ENCODE measurements at places on chromosomes 6 and 20.

DNA sequence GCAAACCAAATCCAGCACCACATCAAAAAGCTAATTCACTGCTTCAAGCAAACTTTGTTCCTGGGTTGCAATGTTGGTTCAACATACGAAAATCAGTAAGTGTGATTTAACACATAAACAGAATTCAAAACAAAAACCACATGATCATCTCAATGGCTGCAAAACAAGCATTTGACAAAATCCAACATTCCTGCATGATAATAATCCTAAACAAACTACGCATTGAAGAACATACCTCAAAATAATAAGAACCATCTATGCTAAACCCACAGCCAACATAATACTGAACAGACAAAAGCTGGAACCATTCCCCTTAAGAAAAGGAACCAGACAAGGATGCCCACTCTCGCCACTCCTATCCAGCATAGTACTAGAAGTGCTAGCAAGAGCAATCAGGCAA, 49.9 kb downstream of the RNGTT start:
- DNase-seq, result no peak

DNA sequence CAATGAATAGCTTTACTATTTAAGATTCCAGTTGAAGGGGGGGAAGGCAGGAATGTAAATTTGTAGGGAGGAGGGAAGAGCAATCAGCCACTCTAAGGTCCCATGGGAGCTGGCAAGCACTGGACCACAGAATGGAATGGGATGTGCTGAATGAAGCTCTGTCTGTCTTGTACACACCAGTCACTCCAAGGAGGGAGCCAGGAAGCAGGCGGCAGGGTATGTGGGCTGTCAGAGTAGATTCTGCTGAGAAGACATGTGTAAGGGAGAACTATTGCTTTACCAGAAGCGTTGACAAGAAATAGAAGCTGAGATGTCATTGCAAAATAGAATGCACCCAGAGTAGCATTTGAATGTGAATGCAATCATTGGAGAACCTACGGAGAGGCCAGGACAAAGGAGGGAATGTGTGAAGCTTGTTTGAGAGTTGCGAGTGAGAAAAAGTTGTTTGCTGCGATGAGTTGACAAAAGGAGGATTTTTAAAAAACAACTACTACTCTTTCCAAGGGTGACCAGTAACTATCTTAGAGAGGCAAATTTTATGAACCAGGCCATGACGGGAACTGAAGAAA, 25.2 kb upstream of the PDE7B start:
- DNase-seq, result no peak

DNA sequence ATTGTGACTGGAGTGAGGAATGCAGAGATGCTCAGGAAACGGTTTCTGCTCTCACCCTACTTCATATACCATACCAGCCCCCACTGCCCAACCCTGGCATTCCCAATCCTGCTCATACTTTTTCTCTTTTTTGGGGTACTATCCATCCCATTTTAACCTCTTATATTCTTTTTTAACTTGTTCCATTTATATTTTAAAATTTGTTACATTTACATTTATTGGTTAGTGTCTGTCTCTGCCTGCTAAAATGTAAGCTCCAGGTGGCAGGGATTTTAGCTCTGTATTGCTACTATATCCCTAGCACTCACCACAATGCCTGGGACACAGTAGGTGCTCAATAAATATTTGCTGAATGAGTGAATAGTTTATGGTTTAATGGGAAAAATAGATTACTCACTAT, 8.1 kb downstream of the FERMT1 start:
- no peak for DNase-seq

GRCh38 chr6:125812394-125813292, 21.9 kb downstream of the NCOA7 start:
- peak; percentile 76 for DNase-seq

GRCh38 chr6:68628161-68628560, 6.9 kb upstream of the ADGRB3 start:
- DNase-seq, result no peak

DNA sequence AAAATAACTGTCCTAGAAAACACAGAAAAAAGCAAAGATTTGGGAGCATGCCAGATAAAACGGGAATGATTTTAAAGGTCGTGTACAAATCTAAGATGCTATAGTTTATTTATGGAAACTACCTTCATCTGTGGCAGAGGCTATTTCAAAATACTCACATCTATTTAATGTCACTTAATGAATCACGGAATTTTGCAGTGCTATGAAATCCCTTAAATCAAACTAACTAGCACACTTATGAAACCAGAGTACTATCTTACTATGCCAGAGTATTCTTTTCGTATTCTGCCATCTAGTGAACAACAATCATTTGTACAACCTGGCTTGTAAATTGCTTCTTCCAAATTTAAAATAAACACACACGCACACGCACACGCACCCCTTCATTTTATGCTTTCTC, 77.9 kb upstream of the BMP5 start:
- peak; percentile 7 for DNase-seq

DNA sequence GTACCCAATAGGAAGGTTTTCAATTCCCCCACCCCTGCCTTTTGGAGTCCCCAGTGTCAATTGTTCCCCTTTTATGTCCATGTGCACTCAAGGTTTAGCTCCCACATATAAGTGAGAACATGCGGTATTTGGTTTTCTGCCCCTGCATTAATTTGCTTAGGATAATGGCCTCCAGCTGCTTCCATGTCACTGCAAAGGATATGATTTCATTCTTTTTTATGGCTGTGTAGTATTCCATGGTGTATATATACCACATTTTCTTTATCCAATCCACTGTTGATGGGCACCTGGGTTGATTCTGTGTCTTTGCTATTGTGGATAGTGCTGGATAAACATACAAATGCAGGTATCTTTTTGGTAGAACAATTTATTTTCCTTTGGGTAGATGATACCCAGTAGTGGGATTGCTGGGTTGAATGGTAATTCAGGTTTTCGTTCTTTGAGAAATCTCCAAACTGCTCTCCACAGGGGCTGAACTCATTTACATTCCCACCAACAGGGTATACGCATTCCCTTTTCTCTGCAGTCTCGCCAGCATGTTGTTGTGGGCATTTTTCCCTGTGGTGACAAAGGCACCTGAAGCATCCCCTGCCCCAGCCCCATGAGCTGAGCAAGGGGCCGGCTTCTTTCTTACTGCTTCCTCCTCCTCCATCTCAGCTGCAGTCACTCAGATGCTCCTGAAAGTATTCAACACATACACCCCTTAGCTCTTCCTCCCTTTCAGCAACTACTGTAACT, 66.7 kb downstream of the ELOVL2 start:
- DNase-seq, result no peak

DNA sequence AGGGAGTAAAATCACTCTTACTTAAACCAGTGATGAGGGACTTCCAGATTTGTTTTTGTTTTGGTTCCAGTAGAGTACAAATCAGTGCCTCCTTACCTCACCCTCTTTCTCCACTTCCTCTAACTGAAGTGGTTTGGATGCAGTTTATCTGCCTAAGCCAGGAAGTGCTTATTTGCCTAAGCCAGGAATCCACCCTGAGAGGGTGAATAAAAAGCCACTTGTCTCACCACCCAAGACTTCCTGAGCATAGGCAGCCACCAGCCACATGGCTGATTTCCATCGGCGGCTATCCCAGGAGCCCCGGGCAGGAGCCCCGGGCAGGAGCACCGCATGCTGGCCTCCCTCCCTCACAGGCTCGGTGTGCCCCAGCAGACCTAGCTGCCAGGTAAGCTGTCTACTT, 12.0 kb downstream of the LRP11 start:
- DNase-seq, result no peak
